Frontal cortex (tissue), 4 donors: ENCODE measurements at places on chromosomes 2 and 18. TPM values are rescaled to one million over a fixed set of nuclear protein-coding genes. Genes with fewer than 3 reads are reported as not detected.

Gene VSNL1
- total RNA-seq = 24.5 TPM

Gene CAPN13
- not detected for total RNA-seq

Gene SLC4A5
- total RNA-seq = 1.2 TPM

Gene RPIA
- 10.2 TPM for total RNA-seq

Gene FOXD4L1
- total RNA-seq = 0.41 TPM

GRCh38 chr2:9996321-9996720, 44.8 kb downstream of the GRHL1 start:
- no peak for DNase-seq

GRCh38 chr2:198134293-198134955, 330.0 kb downstream of the PLCL1 start:
- no peak for DNase-seq

DNA sequence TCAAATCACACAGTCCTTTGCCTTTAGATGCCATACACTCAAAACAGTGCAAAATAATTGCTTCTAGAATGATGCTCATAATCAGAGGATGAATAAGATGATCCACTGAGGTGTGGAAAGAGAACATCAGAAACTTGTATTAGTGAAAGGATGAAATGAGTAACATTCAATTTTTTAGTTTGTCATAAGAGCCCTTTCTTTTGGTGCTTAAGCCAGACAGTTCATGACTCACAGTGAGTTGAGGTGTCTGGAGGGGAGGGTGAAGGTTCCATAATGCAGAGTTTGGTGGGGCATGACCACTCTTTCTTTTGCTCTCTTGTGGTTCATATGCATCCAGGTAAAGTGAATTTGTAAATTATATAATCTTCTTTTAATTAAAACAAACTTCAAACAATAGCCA, 415.0 kb upstream of the CELF4 start:
- no peak for DNase-seq

GRCh38 chr2:48540237-48540935, 10.4 kb downstream of the STON1 start:
- DNase-seq = no peak

DNA sequence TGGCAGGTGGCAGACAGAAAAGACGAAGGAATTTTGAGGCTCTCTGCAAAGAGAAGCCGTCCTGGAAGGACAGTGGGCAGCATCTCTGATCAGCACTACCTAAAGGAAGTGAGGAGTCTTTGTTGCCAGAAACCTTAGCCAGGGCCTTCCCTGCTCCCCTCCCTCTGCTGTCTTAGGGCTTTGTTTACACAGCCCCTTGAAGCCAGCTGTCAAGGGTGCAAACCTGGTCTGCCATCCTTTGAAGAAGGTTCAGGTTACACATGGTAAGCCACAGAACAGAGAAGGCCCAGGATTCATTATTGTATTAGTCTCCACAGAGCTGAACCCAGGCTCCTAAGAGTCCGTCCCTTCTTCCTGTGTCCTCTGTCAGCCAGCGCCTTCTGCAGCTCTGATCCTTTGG, 356.7 kb downstream of the TGIF1 start:
- DNase-seq = no peak

DNA sequence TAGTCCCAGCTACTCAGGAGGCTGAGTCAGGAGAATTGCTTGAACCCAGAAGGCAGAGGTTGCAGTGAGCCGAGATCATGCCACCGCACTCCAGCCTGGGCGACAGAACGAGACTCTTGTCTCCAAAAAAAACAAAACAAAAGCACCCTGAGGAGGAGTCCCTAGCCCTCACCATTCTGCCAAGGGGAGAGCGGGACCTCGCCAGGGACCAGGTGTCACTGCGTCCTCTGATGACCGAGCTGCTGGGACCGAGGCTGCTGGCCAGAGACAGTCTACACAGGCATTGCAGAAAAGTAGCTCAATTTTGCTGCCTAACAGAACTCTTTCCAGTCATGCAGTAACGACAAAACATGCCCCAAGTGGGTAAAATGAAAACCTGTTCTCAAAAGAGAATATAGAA, 18.4 kb downstream of the NCK2 start:
- no peak for DNase-seq

GRCh38 chr2:46984642-46985476, 69.3 kb upstream of the MCFD2 start:
- peak; percentile 60 for DNase-seq

DNA sequence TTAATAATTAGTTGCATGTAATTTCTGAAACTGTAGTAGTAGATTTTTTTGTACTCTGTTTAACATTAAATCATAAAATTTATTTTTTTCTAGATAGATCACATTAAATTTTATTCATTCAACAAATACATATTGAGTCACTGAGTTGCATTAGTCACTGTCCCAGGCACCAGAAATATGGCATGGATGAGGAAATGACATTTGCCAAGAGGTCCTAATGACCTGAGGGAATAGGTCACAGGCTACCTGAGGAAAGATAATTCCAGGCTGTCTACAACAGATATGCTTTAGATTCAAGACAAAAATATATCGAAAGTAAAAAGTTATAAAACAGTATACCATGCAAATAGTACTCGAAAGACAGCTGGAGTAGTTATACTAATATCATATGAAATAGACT, 852.4 kb upstream of the ACVR2A start:
- no peak for DNase-seq

GRCh38 chr18:32773382-32773712, 524 bp upstream of the KLHL14 start:
- no peak for DNase-seq
